Activated naive CD4-positive, alpha-beta T cell treated with anti-CD3 and anti-CD28 coated beads for 36 hours (primary cell): ENCODE measurements at places on chromosomes 1 and 21. TPM values are rescaled to one million over a fixed set of nuclear protein-coding genes. Genes with fewer than 3 reads are reported as not detected.

GRCh38 chr1:86258101-86258500 lies 101.5 kb upstream of the COL24A1 start:
- no peaks in the 10 kb centered on the region for H3K4me1 ChIP-seq
- H3K27ac ChIP-seq: no peak overlapping the region

DNA sequence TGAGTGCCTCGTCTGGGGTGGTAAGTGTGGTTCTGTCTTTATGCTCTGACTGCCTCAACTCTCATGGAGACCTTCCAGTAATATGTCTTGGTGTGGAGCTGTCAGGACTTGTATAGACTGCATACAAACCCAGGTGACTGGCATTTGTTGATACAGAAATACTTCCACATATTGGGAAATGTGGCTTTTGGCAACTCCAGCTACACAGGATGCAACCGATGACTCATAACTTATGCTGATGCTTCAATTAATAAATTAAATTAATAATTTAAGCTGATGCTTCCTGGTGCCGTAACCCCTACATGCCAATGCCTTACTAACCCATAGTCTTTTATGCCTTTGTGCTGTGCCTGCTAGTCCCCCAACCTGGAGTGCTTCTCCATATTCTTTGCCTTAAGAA lies 72.3 kb upstream of the ARTN start:
- H3K27ac ChIP-seq: no peak overlapping the region
- H3K4me3 ChIP-seq: no peak overlapping the region
- H3K36me3 ChIP-seq: peaks cover 6% of the 10 kb centered on the region
- H3K4me1 ChIP-seq: peaks cover 19% of the 10 kb centered on the region
- no peak for DNase-seq

- peaks cover 3% of the 10 kb centered on the region for H3K27me3 ChIP-seq
- H3K4me3 ChIP-seq: no peak overlapping the region
- H3K27ac ChIP-seq: no peak overlapping the region
- no peaks in the 10 kb centered on the region for H3K4me1 ChIP-seq
- H3K36me3 ChIP-seq: no peaks in the 10 kb centered on the region
These were observed 97.3 kb downstream of the GLIS1 start for GRCh38 chr1:53641481-53642214.

DNA sequence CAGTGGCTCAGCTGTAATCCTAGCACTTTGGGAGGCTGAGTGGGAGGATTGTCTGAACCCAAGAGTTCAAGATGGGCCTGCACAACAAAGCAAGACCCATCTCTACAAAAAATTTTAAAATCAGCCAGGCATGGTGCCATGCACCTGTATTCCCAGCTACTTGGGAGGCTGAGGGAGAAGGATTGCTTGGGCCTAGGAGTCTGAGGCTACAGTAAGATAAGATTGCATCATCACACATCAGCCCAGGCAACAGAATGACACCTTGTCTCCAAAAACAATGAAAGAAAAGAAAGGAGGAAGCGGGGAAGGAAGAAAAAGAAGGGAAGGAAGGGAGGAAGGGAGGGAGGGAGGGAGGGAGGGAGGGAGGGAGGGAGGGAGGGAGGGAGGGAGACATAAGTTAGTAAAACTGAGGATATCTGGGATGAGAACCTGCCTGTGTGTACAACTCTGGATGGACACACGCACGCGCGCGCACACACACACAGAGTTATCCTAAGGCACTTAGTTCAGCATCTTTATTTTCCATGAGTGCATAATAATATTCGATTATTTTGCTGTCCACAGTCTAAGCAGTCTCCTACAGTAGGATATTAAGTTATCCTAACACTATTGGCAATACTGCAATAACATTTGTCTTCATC lies 92.9 kb upstream of the LBR start:
- H3K4me3 ChIP-seq: no peak overlapping the region
- H3K36me3 ChIP-seq: no peaks in the 10 kb centered on the region
- no peaks in the 10 kb centered on the region for H3K4me1 ChIP-seq
- H3K27me3 ChIP-seq: no peaks in the 10 kb centered on the region
- no peak overlapping the region for H3K27ac ChIP-seq

Gene PLEKHA6
- 0.52 TPM for total RNA-seq

GRCh38 chr21:44972301-44972814 lies 32.5 kb downstream of the SLX9 start:
- H3K27ac ChIP-seq: no peak overlapping the region
- H3K27me3 ChIP-seq: no peaks in the 10 kb centered on the region
- peaks cover 11% of the 10 kb centered on the region for H3K4me1 ChIP-seq
- H3K36me3 ChIP-seq: peaks cover 10% of the 10 kb centered on the region
- no peak overlapping the region for H3K4me3 ChIP-seq

DNA sequence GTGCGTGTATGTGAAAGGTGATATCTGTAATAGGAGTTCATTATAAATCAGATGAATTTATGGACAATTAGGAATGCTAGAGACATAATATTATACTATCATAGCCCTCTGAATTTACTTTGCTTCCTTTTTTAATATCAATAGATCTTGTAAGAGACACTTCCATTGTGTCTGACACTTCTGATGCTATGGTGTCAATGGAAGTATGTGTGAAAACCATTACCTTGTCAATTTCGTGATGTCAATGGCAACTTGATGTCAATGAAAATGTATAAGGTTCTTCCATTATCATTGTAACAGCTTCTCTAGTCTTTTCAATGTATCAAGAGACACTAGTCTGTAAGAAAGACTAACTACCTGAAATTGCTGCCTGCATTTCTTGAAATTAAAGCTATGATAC lies 296.8 kb upstream of the DPYD start:
- DNase-seq: no peak
- no peaks in the 10 kb centered on the region for H3K36me3 ChIP-seq
- H3K4me3 ChIP-seq: no peak overlapping the region
- no peak overlapping the region for H3K27ac ChIP-seq
- no peaks in the 10 kb centered on the region for H3K4me1 ChIP-seq
